ENCODE measurements at places on chromosomes 3 and 15. TPM values are rescaled to one million over a fixed set of nuclear protein-coding genes. Genes with fewer than 3 reads are reported as not detected.

- H3K27me3 ChIP-seq, result no peaks in the 10 kb centered on the region
- no peaks in the 10 kb centered on the region for H3K4me1 ChIP-seq
- H3K27ac ChIP-seq, result no peak overlapping the region
- no peaks in the 10 kb centered on the region for H3K36me3 ChIP-seq
- DNase-seq, result no peak
- no peak overlapping the region for H3K4me3 ChIP-seq
Observed at GRCh38 chr3:8891303-8891702, 72.0 kb downstream of the RAD18 start.

DNA sequence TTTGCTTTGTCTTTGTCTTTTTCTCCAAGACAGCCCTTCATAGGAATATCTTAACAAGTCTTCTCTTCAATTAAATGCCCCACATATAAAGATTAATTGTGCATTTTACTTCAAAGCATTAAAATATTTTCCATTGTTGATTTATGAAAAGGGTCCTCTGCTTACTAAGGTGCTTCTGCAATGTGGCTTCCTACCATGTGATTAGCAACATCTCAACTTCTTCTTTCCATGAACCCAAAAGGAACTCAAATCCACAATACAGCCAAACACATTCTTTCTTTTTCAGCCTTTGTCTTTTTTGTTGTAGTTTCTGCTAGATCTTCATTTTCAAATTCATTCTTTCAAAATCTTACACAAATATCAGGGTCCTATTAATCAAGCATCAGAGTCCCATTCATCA, 309.2 kb downstream of the NSUN3 start:
- no peaks in the 10 kb centered on the region for H3K27me3 ChIP-seq
- H3K4me1 ChIP-seq, result no peaks in the 10 kb centered on the region

CCR1 gene
- total RNA-seq, result 1.2 TPM

C3orf52 gene
- total RNA-seq, result 1.8 TPM

ACAD9 gene
- total RNA-seq, result 34.3 TPM

UQCRC1 gene
- 948 TPM for total RNA-seq

SAMMSON gene
- not detected for total RNA-seq

Data from right atrium auricular region (tissue), 2 donors.